GM23248 (cell line): ENCODE measurements at places on chromosomes 1 and 21.

DNA sequence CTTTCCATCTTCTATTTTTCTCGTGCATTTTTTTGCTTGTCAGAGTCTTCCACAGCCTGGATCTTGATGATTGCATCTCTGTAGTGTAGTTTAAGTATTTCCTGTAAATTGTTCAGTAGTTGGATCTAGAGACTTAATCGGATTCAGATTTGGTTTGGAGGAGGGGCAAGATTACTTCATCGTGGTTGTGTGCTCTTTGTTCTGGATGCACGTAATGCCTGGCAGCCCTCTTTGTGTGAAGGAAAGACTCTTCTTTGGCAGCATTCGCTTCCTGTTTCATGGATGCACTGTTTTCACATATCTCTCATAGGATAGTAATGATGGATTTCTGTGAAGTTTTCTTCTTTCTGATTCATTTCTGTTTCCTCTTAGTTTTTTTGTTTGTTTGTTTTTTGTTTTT, 14.2 kb downstream of the SEMA4A start:
- no peaks in the 10 kb centered on the region for H3K27me3 ChIP-seq
- peak; percentile 50 for DNase-seq
- H3K4me3 ChIP-seq, result no peak overlapping the region
- H3K27ac ChIP-seq, result no peak overlapping the region
- no peaks in the 10 kb centered on the region for H3K36me3 ChIP-seq

- peaks cover 5% of the 10 kb centered on the region for H3K4me1 ChIP-seq
- H3K27ac ChIP-seq, result no peak overlapping the region
- H3K4me3 ChIP-seq, result no peak overlapping the region
- no peaks in the 10 kb centered on the region for H3K27me3 ChIP-seq
- no peak for DNase-seq
Measured at GRCh38 chr1:64147759-64148158, 55.7 kb upstream of the UBE2U start.

GRCh38 chr1:185646202-185646683, 87.9 kb upstream of the HMCN1 start:
- DNase-seq, result peak; percentile 97
- no peaks in the 10 kb centered on the region for H3K27me3 ChIP-seq
- H3K36me3 ChIP-seq, result no peaks in the 10 kb centered on the region
- peaks cover 33% of the 10 kb centered on the region for H3K4me1 ChIP-seq

- DNase-seq, result peak; percentile 34
- H3K27me3 ChIP-seq, result no peaks in the 10 kb centered on the region
- no peaks in the 10 kb centered on the region for H3K4me1 ChIP-seq
- H3K36me3 ChIP-seq, result no peaks in the 10 kb centered on the region
- H3K27ac ChIP-seq, result no peak overlapping the region
Measured at GRCh38 chr1:100834777-100835660, 59.6 kb downstream of the EXTL2 start.

DNA sequence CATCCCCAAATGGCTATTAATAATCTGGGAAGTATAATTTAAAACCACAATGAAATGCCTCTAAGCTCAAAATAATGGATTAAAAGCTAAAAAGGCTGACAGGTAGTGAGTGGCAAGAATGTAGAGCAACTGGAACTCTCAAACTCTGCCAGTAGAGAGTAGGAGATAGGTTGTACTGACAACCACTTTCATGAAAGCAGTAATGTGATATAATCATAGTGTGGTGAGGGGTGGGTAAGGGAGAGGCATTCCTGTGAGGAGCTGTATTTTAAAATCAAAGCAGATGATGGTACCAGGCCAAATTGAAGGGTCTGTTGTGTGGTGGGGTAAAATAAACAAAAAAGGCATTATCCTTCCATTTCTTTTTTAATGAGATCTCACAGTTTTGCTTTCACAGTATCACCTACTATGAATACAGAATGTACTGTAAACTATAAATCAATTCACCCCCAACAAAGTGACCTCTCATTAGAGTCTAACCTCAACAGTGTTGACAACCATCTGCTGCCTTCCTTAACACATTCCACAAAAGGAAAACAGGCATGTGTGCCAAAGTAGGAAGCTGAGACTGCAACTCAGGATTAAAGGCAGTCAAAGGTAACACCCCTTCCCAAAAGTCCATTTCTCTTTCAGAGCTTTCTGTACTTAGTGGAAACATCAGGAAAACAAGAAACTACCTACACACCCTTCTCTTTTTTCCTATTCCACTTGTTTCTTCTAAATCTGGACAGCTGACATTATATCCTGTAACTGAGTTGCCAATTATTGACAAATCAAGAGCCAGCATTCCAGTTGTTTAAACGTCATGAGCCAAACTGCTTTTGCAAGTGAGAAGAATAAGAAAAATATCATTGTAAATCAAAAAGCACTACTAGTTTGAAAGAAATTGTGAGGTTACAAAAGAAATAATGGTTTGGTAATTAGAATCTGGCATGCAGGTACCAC, 130.8 kb downstream of the FAF1 start:
- no peaks in the 10 kb centered on the region for H3K27me3 ChIP-seq
- DNase-seq, result peak; percentile 2
